ENCODE measurements at places on chromosomes 1 and 21.

DNA sequence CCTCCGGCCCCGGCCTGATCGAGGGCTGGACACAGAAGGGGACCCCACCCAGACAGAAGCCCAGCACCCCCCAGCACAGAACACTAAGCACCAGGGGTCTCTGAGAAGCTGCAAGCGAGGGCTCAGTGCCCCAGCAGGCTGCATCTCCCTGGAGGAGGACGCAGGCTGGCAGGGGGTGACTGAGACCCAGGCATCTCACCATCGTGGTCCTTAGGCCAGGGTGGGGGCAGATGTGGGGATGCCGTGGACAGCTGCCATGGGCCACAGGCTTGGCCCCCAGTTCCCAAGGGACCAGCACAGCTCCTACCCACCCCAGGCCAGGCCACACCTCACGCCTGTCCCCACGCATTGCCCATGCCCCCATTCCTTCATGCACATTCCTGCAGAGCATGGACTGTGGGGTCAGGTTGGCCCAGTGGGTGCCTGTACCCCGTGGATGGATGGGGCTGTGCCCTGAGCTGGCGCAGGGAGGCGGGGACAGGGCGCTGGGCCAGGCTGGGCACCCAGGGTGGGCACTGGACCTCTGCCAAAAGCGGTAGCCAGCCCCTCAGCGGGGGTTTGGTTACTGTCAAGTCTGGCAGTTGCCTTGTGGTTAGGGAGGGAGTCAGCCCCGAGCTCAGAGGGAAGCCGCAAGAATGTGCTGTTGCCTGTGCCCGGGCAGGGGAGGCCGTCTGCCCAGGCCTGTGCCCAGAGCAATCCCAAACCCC lies 61.5 kb downstream of the ARHGEF16 start:
- no peak for DNase-seq

DNA sequence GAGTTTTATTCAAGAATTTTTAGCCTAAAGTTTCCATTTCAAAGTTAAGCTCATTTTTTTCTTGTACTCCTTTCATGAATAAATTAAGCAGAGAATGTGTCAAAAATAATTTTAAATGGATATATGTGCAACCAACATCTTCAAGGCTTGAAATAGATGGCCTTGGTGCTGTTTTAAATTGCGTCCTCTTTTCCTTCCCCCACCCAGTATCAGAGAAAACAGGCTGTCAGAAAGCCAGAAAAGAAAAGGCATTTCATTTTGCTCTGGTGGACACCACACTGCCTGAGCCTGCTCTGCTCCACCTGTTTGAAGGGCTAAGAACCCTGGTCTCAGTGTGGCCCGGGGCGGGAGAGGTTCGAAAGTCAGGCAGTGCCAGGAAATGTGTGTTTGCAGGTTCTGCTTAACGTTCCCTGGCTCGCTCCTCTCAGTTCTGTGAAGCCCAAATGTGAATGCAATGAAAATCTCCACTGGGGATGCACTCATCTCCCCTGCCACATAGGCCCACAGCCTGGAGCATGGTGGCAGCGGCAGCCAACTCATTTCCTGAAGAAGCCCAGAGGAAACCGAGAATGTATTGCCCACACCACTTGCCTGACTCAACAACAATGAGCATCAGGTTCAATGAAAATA lies 134.4 kb downstream of the SDCCAG8 start:
- no peak for DNase-seq

- DNase-seq: no peak
Measured at GRCh38 chr1:172323686-172324085, 96.8 kb upstream of the C1orf105 start.

DNA sequence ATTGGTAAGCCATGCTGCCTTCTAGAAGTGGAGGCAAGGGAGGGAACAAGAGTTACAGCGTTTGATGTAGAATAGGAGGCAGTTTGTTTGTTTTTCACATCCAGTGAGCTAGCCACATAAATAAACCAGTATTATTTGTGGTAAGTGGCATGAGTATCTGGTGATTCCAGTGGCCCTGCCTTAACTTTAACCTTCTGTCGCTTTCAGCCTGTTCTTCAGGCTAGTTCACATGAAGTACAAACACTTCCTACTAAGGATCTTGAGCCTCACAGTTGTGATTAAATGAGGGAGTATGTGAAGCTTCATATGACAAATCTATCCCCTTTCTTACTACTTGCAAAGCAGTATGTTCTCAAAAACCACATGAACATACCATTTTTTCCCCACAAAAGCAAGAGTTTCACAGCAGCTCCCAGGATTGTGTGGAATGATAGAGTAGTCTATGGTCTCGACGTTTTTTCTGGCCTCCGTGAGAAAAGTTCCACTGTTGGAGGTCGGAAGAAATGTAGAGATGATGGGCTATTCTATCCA lies 59.5 kb downstream of the PHACTR4 start:
- DNase-seq: no peak

- DNase-seq: no peak
Measured at GRCh38 chr1:111961773-111962565, 27.5 kb downstream of the KCND3 start.

DNA sequence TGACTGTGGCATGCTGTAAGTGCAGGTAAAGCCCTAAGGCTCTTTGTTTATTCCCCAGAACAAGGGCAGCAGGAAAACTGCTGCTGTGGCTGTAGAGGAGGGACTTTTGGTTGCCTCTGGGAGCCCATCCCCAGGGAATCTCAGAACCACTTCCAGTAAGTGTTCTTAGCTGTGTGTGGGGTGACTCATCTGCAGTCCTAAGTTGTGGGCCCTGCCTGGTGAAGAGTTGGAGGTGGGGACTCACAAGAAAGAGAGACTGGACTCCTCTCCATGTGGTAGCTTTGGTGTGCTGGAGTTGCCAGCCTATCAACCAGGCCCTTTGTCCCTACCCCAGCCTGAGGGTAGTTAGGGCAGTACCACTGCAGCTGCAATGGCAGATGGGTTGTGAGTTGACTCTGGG lies 24.0 kb upstream of the DENND1B start:
- DNase-seq: peak; percentile 32

DNA sequence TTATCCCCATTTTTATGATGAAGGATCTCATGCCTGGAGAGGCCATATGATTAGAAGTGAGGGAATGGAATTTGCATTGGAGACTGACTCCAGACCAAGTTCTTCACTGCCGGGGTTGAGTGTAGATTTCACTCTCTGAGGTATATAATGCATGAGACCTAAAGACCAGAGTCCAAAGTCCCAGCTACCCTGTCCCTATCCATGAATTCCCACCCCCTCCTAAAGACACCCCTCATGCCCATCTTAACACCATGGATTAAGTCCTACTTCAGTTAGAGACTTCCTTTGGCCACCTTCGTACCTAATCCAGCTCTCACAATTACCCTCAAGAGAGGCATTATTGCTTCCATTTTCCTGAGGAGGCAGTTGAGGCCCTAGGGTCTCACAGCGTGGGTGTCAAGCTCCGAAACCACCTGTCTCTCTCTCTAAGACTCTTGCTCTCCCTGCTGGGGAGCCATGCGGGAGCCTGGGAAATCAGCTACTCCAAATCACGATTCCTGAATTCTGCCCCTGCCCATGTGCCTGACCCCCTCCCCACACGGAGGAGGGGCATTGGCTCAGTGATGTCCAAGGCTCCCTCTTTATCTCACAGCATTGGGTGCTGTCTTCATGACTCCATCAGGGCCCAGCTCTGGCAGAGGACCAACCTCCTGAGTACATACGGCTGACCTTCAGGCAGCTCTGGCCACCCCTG lies 11.7 kb upstream of the FOXO6 start:
- no peak for DNase-seq

DNA sequence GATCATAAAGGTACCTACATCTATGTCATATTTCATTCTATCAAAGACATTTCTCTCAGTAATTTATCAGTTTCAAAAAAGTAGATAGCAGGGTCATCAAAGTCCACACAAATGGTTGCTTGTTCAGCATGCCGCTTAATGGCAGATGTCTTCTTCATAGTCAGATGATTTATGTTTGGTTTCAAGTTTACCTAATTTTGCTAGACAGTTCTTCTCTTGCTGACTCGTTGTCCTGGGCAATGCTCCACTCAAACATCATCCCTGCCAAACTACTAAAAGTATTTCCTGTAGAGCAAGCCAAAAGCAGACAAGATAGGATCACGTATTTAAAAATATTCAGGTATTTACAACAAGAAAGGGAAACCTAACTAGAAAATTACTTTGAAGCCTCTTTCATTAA lies 13.6 kb downstream of the NUP210L start:
- DNase-seq: no peak

GRCh38 chr1:46180082-46180616 lies 3.9 kb upstream of the P3R3URF start:
- no peak for DNase-seq

GRCh38 chr1:20339811-20340457 lies 49.3 kb downstream of the VWA5B1 start:
- no peak for DNase-seq

DNA sequence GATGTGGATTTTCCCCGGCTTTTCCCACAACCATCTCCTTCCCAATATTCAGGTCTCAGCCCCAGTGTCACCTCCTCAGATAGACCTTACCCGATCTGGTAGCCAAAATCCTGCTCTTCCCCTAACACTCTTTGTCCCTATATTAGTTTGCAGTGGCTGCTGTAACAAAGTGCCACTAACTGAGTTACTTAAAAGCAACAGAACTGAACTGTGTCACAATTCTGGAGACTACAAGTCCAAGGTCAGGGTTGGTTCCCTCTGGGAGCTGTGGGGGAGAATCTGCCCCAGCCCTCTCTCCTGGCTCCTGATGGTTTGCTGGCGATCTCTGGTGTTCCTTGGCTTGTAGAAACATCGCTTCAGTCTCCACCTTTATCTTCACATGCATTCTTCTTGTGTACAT lies 64.0 kb downstream of the NENF start:
- DNase-seq: no peak

DNA sequence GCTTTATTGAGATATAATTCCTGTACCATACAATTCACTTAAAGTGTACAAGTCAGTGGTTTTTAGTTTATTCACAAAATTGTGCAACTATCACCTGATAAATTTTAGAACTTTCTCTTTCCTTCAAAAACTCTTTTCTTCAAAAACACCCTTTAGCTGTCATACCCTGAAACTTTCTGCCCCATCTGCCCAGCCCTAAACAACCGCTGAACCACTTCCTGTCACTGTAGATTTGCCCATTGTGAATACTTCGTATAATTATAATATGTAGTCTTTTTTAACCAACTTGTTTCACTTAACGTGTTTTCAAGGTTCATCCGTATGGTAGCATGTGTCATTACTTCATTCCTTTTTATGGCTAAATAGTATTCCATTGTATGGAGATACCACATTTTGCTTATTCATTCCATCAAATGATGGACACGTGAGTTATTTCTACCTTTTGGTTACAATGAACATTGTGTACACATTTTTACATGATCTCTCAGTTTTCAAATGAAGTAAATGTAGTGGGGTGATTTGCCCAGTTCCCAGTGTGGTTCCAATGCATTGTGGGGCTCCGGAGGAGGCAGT lies 37.9 kb downstream of the WNT4 start:
- DNase-seq: no peak

DNA sequence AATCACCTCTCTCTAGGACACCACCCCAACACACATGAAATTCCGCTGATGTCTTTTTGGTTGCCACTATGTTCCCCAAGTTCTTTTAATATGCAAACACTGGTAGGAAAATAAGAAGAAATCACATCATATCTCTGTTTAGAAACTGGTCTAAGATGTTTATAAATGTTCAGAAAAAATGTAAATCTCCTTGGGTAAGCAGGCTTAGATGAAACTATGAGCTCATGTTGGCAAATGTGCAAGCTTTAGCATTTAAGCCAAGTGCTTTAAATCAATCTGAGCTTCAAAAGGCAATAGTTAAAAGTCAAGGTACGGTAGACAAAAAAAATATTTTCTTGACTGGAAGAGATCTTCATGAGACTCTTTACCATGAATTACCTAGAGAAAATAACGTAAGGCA lies 25.2 kb upstream of the SLAMF9 start:
- no peak for DNase-seq

DNA sequence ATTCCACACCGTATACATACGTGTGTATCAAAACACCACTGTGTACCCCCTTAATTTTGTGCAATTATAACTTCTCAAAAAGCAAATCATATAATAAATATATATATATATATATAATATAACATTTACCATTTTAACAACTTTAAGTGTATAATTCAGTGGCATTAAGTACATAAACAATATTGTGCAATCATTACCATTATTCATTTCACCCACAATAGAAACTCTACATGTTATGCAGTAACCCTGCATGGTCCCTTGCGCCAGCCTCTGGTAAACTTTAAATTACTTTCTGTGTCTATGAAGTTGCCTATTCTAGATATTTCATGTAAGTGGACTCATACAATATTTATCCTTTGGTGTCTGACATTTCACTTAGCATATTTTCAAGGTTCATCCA lies 13.1 kb downstream of the ZMYM4 start:
- no peak for DNase-seq

GRCh38 chr1:169886931-169887330 lies 6.8 kb downstream of the SCYL3 start:
- DNase-seq: no peak

DNA sequence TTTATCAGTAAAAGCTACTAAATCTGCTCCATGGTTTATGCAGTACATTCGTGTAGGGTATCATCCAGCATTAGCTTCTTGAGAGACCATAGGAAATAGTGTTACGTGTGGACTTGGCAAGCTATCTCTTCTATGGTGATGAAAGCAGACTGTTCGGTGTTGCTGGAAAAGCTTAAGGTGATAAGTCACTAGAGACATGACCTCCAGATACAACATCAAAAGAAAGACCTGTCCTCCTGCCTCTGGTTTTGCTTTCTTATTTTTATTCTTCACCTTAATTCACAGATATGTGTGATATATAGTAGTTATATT lies 53.5 kb upstream of the S1PR1 start:
- DNase-seq: no peak

DNA sequence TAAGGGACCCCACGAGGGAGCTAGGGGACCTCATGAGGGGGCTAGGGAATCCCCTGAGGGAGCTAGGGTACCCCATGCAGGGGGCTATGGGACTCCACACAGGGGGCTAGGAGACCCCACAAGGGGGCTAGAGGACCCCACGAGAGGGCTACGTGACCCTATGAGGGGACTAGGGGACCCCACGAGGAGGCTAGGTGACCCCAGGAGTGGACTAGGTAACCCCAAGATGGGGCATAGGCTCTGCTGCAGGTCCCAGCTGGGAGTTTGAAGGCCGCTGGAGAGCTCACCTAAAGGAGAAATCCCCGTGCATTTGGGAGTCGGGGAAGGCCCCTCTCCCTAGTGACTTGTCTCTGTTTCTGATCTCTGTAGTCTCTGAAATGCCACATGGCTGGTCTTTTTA lies 50.0 kb upstream of the DMRTB1 start:
- DNase-seq: no peak

DNA sequence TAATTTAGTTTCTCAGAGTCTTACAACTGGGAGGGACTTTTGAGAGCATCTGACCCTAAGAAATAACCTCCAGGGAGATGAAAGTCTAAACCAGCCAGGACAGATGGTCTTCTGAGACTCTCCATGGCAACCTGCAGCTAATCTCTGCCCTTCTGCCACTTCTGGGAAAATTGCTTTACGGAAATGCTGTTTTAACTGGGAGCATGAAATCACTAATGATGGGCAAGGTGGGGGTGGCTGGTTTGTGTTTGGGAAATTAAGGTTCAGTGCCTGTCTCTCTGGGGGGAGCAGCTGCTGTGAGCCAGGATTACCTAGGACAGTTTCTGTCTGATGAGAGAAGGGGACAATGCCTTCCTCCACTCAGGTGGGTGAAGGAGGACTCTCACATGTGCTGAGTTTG lies 33.2 kb downstream of the ROR1 start:
- no peak for DNase-seq
